CD8-positive, alpha-beta memory T cell (primary cell): ENCODE measurements at places on chromosomes 16 and 17.

- DNase-seq = peak; percentile 6
These were observed 33.1 kb upstream of the SBK1 start for GRCh38 chr16:28259091-28259780.

GRCh38 chr17:50033316-50033715, 22.6 kb upstream of the ITGA3 start:
- no peak for DNase-seq

- no peak for DNase-seq
These were observed 2.5 kb upstream of the MAF start for GRCh38 chr16:79603055-79603454.

DNA sequence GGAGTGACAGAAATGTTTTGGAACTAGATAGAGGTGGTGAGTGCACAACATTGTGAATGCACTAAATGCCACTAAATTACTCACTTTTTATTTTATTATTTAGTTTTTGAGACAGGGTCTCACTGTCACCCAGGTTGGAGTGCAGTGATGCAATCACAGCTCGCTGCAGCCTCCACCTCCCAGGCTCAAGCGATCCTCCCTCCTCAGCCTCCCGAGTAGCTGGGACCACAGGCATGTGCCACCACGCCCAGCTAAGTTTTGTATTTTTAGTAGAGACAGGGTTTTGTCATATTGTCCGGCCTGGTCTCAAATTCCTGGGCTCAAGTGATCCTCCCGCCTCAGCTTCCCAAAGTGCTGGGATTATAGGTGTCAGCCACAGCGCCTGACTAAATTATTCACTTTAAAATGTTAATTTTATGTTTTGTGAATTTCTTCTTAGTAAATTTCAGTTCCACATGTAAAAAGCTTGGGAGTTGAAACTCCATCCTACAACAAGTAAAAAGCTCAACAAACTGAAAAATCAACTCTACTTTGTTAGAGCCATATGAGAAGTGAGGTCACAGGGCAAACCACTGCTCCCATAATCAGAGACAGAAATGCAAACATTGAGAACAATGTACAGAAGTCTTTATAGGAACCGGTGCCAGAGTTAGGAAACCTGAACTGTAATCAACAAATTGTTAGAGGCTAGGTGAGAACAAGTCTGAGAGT, 13.8 kb upstream of the SLC5A10 start:
- no peak for DNase-seq

GRCh38 chr16:74738816-74739215, 35.8 kb downstream of the FA2H start:
- DNase-seq = no peak

- DNase-seq = no peak
These were observed 56.4 kb downstream of the KANSL1 start for GRCh38 chr17:46136820-46137219.

GRCh38 chr17:66483906-66484305, 181.5 kb downstream of the PRKCA start:
- DNase-seq = no peak

DNA sequence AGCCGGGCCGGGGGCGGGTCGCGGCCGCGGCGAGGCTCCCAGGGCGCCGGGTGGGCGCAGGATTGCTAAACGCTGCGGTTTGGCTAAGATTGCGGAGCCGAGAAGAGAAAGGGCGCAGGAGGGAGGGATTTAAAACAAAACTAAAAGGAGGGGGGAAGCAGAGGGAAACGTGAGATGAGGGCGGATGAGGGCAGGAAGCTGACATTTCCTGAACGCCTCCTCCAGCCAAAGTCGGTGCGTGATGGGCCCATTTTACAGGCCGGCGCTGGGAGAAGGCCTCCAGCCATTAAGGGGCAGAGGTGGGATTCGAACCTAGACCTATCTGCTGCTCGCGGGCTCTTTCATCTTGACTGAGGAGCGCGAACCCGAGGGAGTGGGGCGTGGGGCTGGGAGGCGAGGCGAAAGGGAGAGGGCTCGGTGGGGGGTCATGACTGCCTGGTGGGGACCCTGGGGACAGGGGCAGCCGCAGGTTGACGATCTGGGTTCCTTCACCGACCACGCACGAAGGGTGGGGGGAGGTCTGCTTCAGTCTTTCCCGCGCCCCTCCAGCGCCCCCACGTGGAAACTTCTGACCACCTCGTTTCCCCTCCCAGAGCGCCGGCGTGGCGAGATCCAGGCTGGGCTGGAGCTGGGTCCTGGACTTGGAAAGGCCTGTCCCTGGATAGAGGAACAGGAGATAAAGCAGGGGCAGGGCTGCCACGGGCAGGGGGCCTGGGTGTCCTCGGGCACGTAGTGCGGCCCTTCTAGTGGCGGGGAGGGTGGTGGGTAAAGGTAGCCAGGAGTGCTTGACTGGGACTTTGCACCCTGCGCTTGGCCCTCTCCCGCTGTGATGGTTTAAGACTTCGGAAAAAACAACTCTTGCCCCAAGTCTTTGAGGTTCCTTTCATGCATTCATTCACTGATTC, 3.8 kb upstream of the TAC4 start:
- DNase-seq = peak; percentile 67

- no peak for DNase-seq
These were observed 216.2 kb downstream of the HS3ST3A1 start for GRCh38 chr17:13385481-13385911.

DNA sequence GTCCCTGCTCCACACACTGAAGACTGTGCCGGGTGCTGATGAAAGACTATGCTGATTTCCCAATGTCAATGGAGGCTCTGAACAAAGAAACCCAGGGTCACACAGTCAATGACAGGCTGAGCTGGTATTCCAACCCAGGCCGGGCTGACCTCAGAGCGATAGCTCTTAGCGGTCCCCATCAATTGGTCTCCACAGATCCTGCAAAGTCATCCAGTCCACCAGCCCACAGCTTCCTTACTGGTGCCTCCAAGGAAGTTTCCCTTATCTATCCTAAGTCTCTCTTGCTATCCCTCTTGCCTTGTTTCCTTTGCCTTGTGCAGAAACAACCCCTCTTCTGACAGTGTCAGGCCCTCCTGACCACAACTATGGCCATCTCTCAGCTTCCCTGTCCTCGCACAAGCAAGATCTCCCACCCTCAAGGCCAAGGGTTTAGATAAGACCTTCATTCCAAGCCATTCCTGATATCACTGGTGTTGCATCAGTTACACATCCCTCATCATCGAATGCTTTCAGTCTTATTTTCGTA, 52.7 kb upstream of the KSR1 start:
- no peak for DNase-seq

DNA sequence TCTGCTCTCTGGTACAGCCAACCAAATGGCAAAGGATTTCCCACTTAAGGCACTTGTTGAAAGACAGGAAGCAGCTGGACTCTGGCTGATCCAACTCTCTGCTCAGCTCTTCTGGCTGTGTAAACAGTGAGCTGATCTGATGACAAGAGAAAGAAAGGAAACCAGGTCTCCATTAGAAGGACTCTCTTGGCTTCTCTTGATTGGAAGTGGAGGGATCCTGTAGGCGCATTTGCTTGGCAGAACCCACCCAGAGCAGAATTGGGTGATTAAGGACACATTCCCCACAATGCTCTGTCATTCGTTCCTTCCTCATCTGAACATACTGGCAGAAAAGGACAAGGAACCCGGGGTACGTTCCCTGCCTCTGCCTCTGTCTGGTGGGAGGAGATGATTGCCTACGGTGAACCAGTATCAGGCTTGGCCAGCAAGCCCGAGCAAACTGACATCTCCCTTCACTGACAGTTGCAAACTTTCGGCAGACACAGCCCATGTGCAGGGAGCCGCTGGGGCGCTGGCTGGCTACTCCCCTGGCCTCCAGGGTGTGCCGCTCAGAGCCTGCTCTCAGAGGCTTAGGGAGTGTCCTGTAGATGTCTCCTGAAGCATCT, 29.1 kb downstream of the LDHD start:
- DNase-seq = no peak
